Cortex of kidney (tissue), 1 donor: ENCODE measurements at places on chromosomes 3 and 15.

DNA sequence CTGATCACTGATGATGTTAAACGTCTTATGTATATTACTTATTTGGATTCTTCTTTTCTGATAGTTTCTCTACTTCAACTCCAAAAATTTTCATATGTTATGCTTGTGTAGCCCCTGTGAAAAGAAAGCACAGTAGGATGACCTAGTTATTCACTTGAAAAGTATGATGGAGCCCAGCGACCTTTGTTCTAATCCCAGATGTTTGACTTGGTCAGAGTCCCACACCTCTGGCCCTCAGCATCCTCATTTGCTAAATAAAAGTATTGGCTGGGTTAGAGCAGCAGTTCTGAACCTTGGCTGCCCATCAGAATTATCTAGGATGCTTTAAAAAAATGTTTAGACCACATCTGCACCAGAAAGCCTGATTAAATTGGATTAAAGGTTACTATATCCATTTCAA, 173.7 kb downstream of the ATG7 start:
- no peak for DNase-seq

DNA sequence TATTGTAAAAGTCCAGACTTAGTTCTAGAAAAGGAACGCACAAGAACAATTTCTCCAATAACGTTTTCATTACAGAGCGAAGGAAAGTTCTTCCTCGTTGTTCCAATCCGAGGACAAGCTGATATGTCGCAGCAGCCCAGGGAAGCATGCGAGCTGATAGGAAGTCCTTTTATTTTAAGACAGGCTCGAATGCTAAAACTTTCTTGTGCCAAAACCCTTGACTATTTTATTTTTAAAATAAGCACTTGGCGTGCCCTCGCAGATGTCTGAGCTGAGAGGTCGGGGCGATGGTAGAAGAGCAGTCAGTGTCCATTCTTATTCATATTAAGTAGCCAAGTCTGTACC, 433 bp upstream of the MITF start:
- DNase-seq = no peak

- no peak for DNase-seq
Observed at GRCh38 chr3:63979093-63979885, 44.0 kb downstream of the PSMD6 start.

GRCh38 chr15:85583923-85584390, 203.6 kb downstream of the AKAP13 start:
- no peak for DNase-seq

- no peak for DNase-seq
Observed at GRCh38 chr3:96813820-96814650, at the start of gene EPHA6. TSS of gene EPHA6 (plus strand) at chr3:96814594.

DNA sequence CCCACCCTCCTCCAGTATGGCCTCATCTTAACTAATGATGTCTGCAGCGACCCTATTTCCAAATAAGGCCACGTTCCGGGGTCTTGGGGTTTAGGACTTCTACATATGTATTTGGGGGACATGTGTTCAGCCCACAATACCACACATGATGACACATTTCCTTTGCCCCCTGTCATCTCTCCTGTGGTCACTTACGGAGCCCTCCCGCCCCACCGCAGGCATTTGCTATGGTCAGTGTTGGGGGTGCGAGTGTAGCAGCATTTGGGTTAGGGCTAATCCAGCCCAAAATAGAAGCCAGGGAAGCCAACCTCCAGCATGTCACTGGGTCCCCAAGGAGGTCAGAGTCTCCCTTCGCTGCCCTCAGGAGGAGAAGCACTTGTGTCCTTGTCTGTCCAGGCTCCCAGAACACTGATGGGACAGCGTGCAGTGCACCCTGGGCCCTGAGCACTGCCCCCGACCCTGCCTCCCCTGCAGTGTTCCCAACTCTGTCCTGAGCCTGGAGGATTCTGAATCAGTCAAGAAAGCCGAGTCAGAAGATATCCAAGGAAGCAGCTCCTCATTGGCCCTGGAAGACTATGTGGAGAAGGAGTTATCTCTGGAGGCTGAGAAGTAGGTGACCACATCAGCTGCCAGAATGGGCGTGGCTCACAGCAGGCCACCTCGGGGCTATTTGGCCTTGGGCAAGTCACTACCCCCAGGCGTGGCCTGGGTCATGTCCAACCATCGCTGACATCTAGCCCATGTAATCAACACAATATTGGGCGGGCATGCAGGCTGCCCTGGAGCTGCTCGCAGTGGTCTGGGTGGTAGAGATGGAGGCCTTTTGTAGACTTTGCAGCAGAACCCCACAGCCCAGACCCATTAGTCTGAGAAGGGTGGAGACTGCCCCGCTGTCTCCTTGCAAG, 46.9 kb upstream of the FGD5 start:
- DNase-seq = no peak

DNA sequence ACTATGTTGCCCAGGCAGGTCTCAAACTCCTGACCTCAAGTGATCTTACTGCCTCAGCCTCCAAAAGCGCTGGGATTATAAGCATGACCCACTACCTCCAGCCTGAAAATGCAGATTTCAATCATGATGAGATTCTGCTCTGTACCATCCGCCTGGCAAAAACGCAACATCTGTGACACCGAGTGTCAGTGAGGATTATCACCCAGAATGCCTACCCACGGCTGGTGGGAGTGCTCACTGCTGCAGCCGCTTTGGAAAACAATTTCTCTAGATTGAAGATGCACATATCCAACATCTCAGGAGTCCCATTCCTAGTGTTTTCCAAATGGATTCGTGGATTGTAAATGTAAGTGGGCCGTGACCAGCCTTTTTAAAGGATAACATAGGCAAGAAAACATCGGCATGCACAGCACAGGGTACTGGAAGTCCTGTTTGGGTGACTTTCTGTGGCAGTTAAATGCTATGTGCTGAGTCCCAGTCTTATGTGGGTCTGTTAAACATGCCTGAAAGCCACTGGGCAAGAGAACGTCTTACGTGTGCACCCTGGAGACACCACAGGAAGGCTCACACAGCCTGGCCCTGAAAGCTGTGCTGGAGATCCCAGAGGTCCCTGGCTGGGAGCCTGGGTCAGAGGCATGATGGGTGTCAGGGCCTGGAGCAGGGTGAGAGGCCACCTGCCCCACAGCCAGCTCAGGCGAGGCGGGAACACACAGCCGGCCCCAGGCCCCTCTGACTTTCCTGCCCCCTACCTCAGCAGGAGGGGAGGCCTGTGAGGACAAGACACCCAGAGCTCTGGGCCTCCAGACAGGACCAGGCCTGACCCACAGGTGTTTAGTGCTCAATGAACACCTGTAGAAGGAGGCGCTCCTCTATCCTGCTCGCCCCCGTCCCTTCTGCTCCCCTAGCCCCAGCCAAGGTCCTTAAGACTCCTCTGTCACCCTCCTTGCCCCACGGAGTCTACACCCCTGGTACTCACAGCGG, 918 bp downstream of the PRSS50 start:
- DNase-seq = no peak

- DNase-seq = no peak
Observed at GRCh38 chr3:147425388-147425850, 16.3 kb downstream of the ZIC1 start.

GRCh38 chr3:58416191-58416590, 17.4 kb downstream of the PDHB start:
- no peak for DNase-seq

- DNase-seq = no peak
Observed at GRCh38 chr3:107772016-107772415, 249.3 kb downstream of the BBX start.

DNA sequence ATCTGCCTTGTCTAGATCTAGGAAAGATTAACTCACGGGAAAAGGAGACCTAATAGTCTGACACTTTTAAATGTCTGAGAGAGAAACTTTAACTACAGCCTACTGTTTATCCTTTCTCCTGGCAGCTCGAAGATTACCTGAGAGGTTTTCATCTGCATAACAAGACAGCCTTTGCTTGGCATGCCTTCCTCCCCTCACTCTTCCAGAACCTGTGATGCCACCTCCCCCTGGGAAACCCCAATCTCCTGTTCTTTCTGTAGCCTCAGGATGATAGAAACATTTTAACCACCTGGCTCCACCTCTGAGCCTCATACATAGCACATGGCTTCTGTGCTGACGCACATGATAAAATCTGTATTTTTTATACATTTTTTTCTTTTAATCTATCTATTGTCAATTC, 420.8 kb downstream of the CNTN6 start:
- no peak for DNase-seq

DNA sequence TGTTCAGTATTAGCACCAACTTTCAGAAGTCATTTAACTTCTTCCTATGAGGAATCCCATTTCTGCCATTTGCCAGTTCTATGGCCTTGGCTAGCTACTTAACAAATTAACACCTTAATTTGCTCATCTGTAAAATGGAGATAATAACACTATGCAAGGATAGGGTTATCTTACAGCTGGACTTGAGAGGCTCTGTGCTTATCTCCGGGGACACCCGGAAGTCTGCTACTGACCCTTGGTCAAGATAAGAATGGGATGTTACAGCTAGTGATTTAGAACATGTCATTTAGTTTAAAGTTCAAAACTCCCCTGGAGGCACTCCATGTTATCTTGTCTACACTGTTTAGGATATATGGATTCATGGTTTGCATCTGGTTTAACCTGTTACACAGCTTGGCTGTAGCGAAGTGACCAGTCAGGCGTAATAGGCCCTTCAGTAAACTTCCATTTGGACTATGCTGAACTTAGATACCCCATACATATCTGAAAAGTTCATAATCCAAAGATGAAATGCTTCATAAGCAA, 156.0 kb upstream of the CD96 start:
- no peak for DNase-seq

DNA sequence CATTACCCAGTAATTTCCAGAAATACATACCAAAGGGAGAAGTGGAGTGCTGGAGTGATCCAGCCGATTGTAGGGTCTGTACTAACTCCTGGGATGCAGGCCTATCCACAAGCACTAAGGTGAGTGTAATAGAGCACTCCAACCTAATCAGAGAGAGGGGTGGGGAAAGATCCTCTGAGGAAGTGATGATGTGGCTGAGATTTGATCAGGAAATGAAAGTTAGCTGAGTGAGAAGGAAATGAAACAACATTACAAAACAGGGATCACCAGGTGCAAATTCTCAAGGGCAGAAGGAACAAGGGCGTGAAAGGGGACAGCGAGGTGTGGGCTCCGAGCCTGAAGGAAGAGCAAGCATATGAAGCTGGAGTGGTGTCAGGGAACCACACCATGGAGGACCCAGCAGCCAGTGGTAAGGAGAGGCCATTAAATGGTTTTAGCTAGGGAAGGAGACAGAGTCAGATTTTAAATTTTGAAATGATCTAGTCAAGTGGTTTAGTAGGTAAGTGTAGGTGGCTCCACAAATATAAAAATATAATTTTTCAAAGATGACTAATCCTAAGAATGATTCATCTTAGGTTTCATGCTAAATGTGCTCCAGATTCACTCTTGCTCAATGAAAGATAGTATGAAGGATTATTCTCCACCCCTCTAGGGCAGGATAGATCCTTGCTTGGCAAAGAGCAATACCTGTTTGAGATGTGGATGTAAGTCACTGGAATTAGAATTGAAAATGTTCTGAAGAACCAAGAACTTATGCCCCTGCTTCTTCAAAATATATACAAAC, 348.7 kb downstream of the TBL1XR1 start:
- DNase-seq = no peak

GRCh38 chr15:92663250-92663951, 7.8 kb upstream of the FAM174B start:
- DNase-seq = no peak
